IMR-90 (cell line): ENCODE measurements at places on chromosomes 5 and 9. TPM values are rescaled to one million over a fixed set of nuclear protein-coding genes. Genes with fewer than 3 reads are reported as not detected.

The DHFR gene
- 16.5 and 20.6 TPM in 2 replicates for polyA plus RNA-seq

The PTGS1 gene
- polyA plus RNA-seq: 33.9 and 38.3 TPM in 2 replicates

DNA sequence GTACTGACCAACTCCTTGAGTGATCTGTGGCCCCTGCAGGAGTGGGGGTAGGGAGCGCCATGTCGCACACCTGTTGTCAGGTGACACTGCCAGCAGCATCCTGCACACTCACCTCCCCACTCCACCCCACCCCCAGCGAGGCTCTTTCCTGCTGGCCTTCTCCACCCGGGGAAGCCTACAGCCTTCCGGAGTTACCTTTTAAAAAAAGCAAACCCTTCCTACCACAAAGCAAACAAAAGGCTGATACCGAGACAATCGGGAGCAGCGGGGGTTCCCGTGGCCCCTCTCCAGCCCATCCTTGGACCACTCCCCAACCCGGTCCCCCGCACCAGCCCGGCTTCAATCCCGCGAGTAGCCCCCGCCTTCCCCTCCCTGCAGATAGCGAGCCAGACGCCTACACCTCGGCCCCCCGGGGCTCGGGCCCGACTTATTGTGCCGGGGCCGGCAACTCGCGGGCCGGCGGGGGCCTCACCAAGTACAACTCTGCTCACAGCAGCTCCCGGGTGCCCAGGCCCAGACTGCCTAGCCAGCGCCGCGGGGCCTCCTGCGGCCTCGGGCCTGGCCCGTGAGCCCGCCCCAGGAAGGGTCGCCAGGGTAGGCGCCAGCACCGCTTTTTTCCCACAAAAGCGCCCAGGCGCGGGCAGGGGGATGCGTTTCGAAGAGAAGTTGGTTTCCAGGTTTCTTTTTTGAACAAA lies 724 bp downstream of the MACROH2A1 start:
- no peak for DNase-seq

The MELK gene
- polyA plus RNA-seq: 17.8 and 20.8 TPM in 2 replicates

The LCN10 gene
- polyA plus RNA-seq: not detected in 2 replicates

- no peak for DNase-seq
Observed at GRCh38 chr9:133694686-133695085, 43.5 kb downstream of the SARDH start.

- DNase-seq: no peak
Observed at GRCh38 chr5:141623611-141624010, 4.8 kb upstream of the DIAPH1 start.

- no peak for DNase-seq
Observed at GRCh38 chr9:8660383-8660782, 860.8 kb upstream of the DMAC1 start.

The ARL14EPL gene
- polyA plus RNA-seq: not detected in 2 replicates

The TGFBR1 gene
- polyA plus RNA-seq: 10.2 and 15.1 TPM in 2 replicates

- DNase-seq: peak; percentile 30
Observed at GRCh38 chr9:88737876-88738275, 202.9 kb downstream of the NXNL2 start.

DNA sequence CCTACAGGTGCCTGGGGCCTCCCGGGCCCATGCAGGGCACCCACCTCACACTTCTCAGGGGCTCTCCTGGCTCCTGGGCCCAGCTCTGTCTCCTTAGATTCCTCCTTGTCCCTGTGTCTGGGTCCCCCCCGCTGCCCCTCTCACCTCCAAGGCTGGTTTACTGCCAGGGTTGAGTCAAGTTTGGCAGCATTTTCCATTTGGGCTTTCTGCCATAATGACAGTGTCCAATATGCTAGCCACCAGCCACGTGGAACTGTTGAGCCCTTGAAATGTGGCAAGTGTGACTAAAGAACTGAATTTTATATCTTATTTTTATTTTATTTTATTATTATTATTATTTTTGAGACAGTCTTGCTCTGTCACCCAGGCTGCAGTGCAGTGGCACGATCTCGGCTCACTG lies 1.9 kb downstream of the TTC16 start:
- no peak for DNase-seq

- DNase-seq: no peak
Observed at GRCh38 chr5:135391869-135392255, 7.2 kb downstream of the MACROH2A1 start.

DNA sequence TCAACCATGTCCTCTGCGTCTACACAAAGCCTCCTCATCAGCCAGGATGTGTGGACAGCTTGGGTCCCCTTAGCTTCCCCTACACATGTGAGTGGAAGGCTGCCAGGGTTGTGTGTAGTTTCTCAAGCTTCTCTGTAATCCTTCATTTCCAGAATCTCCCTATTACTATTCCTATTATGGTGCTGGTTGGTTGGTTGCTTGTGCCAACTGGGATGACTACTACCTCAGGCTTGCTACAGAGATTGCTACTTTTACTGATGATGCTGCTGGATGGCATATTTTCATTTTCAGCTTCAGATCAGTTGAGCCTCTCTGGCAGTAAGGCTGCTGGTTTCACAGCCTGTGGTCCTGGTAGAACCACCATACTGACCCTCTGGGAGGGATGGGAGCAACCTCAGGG lies 39.9 kb downstream of the ATG10 start:
- DNase-seq: peak; percentile 49

DNA sequence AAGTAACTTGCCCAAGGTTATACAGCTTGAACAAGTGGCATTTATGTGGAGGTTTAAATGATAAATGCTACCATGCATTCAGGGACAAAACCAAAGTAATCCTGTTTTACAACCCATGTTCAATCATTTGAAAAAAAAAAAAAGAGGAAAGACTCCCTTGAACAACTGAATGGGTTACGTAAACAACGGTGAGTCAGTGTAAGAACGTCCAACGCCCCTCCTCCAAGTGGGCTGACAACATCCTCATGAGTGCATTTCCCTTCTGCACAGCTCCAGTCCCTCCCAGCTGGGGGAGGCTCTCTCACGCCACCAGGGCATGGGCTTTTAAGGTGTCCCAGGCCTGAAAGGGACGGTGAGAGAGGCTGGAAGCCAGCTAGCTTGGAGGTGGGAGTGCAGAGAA lies 90.0 kb downstream of the PRRT1B start:
- DNase-seq: peak; percentile 99

DNA sequence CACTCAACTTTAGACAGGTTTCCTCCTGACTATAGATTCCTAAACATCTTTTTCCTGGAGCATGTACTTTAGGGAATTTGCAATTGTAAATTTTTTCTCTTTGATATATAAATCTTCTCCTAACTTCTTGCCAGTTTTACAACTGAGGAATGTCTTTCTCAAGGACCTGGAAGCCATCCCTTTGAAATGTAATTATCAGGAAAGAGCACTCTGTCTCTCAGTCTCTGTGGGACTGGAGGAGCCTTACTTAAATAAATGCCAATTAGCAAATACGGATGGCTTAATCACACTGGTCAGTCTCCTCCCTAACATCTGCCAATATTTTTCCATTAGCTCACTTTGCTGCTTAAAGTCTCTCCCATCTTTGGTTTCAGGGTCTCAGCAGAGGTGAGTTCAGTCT lies 344.3 kb upstream of the ARRDC3 start:
- no peak for DNase-seq

DNA sequence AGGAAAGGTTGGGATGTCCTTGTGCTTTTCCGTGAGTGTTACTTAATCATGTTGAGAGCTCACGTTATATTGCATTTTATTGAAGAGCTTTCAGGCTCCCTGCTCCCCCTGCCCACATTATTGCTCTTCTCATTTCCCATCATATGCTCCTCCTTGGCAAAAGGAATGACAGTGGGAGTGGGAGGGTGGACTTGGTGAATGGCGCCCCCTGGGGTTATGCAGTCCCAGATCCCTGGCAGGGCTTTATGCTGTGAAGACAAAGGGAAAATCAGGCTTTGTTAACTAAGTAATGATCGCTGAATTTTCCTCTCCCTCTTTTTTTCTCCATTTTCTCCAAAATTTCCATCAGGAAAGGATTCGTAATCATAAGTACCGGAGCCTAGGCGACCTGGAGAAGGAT lies 166.6 kb downstream of the SMARCA2 start:
- DNase-seq: peak; percentile 7

DNA sequence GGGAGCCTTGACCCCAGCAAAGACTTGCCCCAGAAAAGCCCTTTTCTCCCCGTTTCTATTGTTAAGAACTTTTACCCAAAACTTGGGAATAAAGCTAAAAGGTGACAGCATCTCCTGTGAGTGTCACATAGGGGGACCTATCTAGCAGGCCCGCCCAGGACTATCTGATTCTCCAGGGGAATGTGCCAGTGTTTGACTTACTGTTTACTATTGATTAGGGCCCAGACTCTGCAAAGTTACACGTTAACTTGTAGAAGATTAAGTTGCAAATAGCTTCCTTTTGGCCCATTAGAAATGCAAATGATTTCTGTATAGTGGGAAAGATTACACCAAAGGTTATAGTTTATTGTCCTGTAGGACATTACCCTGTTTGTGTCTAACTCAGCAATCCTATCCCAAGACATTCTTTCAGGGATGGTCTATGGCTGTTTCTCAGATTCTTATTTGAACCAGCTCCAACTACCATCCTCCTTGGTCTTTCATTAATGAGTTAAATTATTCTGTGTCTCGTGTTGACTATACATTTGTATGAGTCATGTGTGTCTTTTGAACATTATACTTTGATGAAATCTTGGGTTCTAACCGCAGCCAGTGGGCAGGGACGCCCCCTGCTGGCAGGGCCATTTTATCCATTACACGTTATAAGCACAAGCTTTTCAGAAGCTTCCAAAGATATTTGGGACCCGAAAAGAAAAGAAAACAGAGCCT lies 60.7 kb downstream of the HRH2 start:
- DNase-seq: no peak

- no peak for DNase-seq
Observed at GRCh38 chr9:5402217-5402616, 35.5 kb downstream of the PLGRKT start.

DNA sequence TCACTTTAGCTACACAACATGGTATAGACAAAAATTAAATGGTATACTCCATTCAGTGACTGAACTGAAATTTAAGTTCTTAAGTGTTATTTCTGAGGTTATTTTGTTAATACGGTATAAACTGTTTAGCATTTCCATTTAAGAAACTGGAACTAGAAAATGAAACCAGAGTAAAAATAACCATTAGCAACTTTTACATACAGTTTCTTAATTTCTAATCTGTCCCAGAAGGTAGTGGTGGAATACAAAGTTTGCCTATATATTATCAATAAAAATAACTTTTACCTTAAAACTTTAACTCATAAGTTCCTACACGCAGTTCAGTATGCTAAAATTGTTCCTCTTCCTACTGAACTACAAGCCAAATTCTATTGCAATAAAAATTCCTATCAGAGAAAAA lies 10.3 kb downstream of the GOLPH3 start:
- DNase-seq: no peak

GRCh38 chr5:91079037-91079436 lies 304.1 kb downstream of the ARRDC3 start:
- DNase-seq: no peak

- no peak for DNase-seq
Observed at GRCh38 chr9:95587021-95587964, 70.5 kb upstream of the PTCH1 start.

The IFNK gene
- not detected in 2 replicates for polyA plus RNA-seq

DNA sequence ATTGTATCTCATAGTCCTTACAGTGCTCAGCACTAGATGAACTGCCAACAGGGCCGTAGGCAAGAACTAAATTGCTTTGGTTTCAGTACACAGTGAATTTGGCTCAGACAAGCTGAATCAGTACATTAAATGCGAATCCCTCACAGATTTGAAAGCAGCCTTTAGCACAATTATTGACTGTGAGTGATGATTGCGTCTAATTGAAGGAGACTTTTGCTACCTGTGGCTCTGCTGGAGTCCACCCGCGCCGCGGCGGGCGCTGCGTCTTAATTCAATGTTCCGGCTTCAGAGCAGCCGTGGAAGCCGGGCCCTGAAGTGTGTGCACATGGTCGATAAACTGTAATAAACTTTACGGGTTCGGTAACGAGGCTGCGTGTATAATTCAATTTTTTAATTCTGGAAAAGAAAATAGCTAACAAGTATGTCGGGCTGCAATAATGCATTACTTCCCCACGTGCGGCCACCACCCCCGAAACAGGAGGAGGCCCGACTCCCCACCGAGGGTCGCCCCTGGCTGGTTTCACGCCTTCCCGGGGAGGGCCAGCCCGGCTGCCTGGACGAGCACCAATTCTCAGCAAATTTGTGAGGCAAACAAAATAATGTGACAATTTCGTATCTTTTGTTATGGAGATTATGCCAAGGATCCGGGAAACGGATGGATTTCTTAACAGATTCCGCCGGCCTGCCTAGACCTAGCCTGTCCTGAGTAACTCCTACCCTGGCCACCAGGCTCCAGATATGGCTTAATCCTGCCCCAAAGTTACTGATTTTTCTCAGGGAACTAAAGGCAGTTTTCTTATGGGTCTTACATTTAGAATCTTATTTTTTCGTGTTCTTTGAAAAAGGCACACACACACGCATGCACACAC lies 269.4 kb upstream of the IRX1 start:
- DNase-seq: no peak

The ADGRV1 gene
- polyA plus RNA-seq: 0.09 TPM in 1 of 2 replicates, not detected in the other

The IFNA10 gene
- polyA plus RNA-seq: not detected in 2 replicates

The SPATA31A3 gene
- polyA plus RNA-seq: not detected in 2 replicates
